Activated CD4-positive, alpha-beta T cell treated with anti-CD3 and anti-CD28 coated beads, Interleukin-2, Interleukin-6, amounts not matched to agents 100 ng/mL and 50 ng/mL, durations not matched to agents 16 hours and 8 hours (primary cell): ENCODE measurements at places on chromosomes 16 and 17.

DNA sequence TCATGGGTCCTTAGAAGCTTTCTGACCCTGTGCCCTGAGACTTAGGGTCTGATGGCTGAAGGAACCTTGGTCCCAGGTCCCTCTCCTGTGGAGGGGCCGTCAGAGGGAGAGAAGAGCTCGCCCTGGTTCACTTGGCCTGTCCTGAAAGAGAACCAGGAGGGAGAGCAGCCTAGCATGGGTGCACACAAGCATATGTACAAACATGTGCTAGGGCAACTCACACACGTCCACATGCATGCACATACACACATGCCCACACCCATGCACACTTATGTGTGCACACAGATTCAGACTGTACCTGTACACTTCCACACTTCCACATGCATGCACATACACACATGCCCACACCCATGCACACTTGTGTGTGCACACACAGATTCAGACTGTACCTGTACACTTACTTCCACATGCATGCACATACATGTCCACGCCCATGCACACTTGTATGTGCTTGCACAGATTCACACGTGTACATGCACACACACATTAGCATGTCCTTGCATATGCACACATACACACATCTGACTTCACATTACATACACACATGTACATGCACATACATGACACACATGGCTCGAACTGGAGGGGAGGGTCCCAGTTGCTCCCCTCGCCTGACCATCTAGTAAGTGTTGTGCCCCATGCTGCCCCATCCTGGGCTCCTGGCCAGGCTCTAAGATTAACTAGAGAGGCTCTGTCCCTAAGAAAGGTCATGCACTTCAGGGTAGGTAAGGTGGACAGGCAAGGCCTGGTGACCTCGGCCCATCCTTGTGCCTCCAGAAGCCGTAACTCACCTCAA is 122.0 kb downstream of the METRNL start:
- no peak for DNase-seq

- DNase-seq, result peak; percentile 48
These were observed 28.3 kb downstream of the VPS35L start for GRCh38 chr16:19583665-19584300.

- no peak for DNase-seq
These were observed 109.1 kb downstream of the GAS7 start for GRCh38 chr17:10089196-10089804.

GRCh38 chr16:1908983-1909382 is 9.2 kb downstream of the HS3ST6 start:
- DNase-seq, result no peak

GRCh38 chr17:78853926-78854394 is 13.3 kb upstream of the USP36 start:
- DNase-seq, result no peak

GRCh38 chr17:17545984-17546383 is 45.5 kb downstream of the PEMT start:
- DNase-seq, result no peak

GRCh38 chr17:79579074-79579800 is 31.6 kb downstream of the RBFOX3 start:
- DNase-seq, result no peak

DNA sequence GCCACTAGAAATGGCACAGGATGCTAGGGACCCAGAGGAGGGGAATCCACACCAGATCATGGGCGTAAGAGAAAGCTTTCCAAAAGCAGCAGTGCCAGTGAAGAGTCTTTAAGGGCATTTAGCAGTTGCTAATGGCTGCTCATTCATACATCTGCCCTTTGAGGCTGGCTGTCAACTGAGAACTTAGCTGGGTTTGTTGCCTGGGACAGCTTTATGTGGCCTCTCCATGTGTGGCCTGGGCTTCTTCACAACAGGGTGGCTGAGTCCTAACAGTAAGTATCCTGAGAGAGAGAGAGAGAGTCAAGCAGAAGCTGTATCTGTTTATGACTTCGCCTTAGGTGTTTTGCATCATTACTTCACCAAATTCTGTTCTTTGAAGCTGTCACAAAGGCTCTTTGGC is 286.1 kb upstream of the KCNJ16 start:
- no peak for DNase-seq

DNA sequence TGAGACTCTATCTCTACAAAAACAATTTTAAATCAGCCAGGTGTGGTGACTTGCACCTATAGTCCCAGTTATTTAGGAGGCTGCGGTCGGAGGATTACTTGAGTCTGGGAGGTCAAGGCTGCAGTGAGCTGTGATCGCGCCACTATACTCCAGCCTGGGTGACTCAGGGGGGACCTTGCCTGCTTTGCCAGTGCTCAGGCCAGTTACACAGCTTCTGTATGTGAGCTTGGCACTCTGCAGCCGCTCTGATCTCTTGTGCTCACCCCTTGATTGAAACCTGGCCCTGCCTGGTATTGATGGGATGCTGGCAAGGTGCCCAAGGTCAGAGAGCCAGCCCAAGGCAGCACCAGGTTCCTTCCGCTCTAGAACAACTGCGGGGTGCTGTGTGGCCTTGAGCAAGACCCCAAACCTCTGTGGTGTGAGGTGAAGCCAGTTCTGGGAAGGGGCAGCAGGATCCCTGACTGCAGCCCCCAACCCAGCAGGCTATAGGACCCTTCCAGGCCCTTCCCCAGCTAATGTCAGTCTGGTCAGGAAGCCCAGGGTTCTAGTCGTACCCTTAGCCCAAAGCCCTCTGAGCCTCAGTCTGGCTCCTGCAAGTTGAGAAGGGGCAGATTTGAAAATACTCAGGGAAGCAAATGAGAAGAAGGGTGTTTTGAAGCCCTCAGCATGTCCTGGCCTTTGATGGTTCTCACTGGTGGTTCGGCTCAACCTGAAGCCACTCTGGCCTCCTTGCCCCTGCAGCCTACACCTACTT is 18.9 kb downstream of the MMP15 start:
- no peak for DNase-seq

DNA sequence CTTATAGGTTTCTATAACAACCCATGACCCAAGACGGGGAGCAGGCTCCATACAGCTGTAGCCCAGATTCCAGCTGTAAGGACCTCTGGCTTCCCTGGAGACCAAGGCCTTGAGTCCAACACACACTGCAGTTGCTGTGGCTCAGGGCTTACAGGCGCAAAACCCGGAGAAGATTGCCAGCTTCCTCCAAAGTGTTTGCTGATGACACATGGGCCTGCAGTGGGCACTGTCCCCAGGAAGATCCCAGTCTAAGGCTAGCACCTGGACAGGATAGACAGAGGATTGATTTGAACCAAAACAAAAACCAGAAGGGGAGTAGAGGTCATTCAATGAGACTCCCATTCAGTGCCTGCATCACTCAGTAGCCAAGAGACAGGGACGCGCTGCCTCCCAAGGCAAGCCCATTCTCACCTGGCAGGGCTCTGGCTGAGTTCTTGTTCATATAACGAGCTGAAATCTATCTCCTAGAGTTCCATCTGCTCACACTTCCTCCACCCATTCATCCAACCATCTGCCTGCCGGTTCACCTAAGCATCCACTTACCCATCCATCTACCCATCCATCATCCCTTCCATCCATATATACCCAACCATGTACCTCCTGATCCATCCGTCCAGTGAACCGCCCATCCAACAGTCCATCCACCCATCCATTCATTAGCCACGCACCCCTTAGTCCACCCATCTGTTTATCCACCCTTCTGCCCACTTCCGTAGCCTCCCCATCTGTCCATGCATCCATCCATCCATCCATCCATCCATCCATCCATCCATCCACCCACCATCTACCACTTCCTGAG is 10.2 kb downstream of the RAB11FIP4 start:
- DNase-seq, result no peak

GRCh38 chr17:22128723-22129122 is 436.4 kb downstream of the KCNJ18 start:
- no peak for DNase-seq
